ENCODE measurements at places on chromosomes 7 and 10. TPM values are rescaled to one million over a fixed set of nuclear protein-coding genes. Genes with fewer than 3 reads are reported as not detected.
A peak's percentile ranks its signal among the peaks of the same experiment; 100 is the strongest.

The ITIH2 gene
- 0.55 TPM for total RNA-seq

DNA sequence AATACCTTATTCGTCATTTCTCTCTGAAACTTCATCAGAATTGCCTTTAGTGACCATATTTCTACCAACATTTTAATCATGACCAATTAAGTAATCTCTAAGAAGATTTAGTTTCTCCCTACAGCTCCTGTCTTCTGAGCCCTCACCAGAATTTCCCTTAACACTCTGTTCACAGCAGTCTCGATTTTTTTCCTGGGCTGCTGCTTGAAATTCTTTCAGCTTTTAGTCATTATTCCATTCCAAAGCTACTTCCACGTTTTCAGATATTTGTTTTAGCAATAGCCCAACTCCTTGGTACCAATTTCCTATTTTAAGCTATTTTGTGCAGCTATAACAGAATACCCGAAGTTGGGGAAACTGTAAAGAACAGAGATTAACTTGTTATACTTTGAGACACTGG is 192.4 kb upstream of the DKK1 start:
- H3K4me1 ChIP-seq: peaks cover 12% of the 10 kb centered on the region
- DNase-seq: no peak
- no peaks in the 10 kb centered on the region for H3K36me3 ChIP-seq
- no peaks in the 10 kb centered on the region for H3K27me3 ChIP-seq
- peak overlapping the region; percentile 43 for H3K27ac ChIP-seq

DNA sequence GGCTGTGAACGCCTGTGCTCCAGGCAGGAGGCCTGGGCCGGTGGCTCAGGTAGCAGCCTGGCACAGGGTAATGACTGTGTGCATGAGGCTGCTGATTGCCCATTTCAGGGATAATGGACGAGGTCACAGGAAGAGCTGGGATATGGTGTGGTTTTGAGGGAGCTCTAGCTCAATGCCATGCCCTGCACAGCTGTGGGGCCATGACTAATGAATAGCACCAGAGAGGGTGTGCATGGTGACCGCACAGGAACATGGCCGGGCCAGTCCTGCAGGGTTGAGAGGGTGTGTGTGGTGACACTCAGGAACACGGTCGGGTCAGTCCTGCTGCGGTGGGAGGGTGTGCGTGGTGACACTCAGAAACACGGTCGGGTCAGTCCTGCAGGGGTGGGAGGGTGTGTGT is 21.8 kb downstream of the NKX6-2 start:
- no peaks in the 10 kb centered on the region for H3K36me3 ChIP-seq
- H3K27me3 ChIP-seq: no peaks in the 10 kb centered on the region
- no peaks in the 10 kb centered on the region for H3K4me1 ChIP-seq
- no peak overlapping the region for H3K4me3 ChIP-seq
- DNase-seq: no peak
- no peak overlapping the region for H3K27ac ChIP-seq

DNA sequence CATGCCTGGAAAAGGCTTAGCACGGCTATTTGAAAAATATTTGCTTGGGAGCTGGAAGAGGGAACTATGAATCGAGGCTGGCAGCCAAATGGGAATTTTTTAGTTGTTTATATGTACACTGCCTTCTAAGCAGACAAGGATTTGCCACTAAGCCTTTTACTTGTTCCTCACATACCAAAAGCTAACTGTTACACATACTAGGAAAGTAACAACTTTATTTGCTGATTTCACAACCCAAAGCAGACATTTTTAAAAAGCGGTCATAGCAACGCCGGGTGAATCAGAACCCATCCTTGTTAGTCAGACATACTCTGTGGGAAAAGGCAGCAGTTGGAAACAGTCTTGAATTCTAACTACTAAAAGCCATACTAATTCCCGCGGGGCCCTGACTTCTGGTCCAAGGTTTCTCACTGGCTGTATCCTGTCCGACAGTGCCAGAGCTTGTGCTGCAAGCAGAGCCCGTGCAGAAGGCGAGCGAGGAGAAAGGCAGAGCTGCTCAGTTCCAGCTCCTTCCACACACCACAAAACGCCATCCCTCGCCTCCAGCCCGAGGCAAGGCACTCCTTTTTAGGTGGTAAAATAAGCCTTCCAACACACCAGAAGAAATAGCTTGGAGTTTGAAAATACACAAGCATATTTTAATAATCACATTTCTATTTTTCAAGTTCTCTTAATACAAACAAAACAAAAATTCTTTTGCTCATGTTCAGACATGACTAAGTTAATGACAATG is 89.2 kb downstream of the RNF216 start:
- no peaks in the 10 kb centered on the region for H3K27me3 ChIP-seq
- H3K27ac ChIP-seq: peak overlapping the region; percentile 89
- DNase-seq: peak; percentile 84

The TMEM140 gene
- 130 TPM for total RNA-seq

DNA sequence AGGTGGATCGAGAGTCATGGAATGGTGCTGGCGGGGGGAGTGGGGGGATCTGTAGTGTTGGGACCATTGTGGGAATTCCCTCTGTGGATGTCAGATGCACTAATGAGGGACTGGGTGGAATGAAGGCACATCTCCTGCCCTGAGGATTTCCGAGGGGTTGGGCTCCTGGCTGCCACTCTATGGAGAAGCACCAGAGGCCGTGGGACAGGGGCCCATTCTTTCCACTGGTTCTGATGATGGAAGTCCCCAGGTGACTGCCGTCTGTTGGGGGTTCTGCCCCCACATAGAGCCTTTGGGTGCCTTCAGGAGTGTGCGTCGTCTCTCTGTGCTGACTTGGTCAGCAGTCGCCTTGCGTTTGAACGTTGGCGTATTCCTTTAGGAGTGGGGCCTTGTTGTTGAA is 202.9 kb downstream of the GLRX3 start:
- no peak overlapping the region for H3K27ac ChIP-seq
- H3K27me3 ChIP-seq: no peaks in the 10 kb centered on the region
- H3K36me3 ChIP-seq: no peaks in the 10 kb centered on the region
- no peak for DNase-seq
- H3K4me3 ChIP-seq: no peak overlapping the region

The COL13A1 gene
- total RNA-seq: 2.4 TPM

All from gastrocnemius medialis (tissue), 4 donors.